ENCODE measurements at places on chromosomes 13 and 19. TPM values are rescaled to one million over a fixed set of nuclear protein-coding genes. Genes with fewer than 3 reads are reported as not detected.

DNA sequence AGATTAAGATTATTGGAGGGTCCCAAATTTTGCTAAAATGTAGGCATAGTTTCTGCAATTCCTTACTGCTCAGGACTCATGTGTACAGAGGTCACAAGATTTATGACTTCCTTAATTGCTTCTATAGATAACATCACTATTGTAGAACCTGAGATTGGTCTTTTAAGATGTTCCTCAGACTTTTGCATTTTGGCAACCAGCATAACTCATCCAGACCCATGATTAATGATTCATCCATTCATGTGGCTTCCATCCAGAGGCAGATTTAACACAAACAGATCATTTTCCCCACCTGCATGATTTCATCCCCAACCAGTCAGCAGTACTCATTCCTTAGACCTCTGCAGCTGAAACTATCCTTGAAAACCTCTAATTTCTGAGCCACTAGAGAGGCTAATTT is 34.5 kb upstream of the CEACAM8 start:
- DNase-seq, result no peak

DNA sequence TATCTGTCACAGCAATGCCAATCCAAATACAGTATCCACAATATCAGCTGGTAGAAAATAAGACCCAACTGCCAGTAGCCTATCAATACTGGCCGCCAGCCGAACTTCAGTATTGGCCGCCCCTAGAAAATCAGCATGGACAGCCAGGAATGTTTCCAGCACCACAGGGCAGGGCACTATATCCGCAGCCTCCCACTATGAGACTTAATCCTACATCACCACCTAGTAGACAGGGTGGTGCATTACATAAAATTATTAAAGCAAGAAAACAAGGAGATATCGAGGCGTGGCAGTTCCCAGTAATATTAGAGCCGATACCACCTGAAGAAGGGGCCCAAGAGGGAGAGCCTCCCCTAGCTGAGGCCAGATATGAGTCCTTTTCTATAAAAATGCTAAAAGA is 111.3 kb downstream of the ZNF486 start:
- peak; percentile 4 for DNase-seq

- no peak for DNase-seq
Measured at GRCh38 chr13:101811284-101811839, 358.9 kb downstream of the ITGBL1 start.

GRCh38 chr13:95229855-95230254 is 71.4 kb downstream of the ABCC4 start:
- DNase-seq, result no peak

- peak; percentile 63 for DNase-seq
Measured at GRCh38 chr13:33763021-33763420, 54.9 kb upstream of the RFC3 start.

DNA sequence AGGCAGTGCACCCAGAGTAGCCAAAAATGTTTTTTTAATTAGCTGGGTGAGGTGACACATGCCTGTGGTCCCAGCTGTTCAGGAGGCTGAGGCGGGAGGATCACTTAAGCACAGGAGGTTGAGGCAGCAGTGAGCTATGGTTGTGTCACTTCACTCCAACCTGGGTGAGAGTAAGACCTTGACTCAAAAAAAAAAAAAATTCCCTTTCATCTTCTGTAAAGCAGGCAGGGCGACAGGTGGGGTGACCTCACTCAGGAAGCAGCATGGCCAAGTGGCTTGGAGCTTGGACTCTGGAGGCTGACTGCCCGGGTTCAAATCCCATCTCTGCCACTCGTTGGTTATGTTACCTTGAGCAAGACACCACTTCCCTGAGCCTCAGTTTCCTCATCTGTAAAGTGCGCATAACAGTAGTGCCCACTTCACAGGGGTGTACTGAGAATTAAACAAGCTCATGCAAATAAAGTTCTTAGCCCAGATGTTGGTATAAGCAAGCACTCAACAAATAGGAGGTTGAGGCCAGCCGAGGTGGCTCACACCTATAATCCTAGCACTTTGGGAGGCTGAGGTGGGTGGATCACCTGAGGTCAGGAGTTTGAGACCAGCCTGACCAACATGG is 48.3 kb downstream of the MAP4K1 start:
- DNase-seq, result no peak

DNA sequence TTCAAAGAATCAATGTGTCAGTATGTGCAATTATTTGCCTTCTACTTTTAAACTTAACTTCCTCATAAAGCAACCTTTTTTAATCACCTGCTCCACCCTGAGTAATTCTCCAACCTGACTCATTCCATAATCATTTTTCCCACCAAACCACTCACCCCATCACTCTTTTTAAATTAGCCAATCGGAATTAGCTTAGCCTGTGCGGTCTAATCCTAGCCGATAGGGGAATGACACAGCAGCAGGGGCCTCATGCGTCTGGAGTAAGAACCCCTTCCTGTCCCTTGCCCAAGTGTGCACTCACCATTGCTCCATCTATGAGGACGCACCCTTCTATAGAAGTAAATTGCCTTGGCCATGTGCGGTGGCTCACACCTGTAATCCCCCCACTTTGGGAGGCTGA is 27.4 kb upstream of the ZNF83 start:
- DNase-seq, result peak; percentile 71

GRCh38 chr13:30551189-30551588 is 66.5 kb upstream of the USPL1 start:
- no peak for DNase-seq

DNA sequence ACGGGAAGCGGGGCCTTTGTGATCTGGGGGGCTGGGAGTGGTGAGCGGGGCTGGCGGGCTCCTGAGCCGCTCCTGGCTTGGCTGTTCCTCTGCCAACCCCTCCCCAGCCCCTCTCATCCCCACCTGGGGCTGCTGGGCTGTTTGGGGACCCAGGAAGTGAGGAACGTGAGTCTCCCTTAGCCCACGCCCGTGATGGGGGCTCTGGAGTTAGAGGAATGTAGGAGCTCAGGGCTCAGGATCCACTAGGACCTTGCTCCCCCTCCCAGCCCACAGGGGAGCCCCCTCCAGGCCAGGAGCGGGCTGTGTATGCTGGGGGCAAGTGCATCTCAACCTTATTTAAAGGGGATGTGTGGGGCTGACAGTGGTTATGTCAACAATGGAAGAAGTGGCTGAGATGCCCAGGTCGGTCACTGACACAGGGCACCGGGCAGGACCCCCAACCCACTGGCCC is 134.1 kb downstream of the URI1 start:
- DNase-seq, result no peak

DNA sequence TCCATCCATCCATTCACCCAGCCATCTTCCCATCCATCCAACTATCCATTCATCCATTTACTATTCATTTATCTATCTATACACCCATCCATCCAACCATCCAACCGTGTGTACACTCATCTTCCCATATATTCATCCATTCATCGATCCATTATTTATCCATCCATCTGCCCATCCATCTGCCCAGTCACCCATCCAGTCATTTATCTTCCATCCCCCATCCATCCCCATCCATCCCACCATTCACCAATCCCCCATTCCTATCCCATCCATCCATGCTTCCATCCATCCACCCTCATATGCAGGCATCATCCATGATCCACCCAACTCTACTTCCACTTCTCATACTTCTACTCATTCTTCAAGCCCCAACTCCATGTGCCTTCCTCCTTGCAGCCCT is 14.0 kb upstream of the HOMER3 start:
- DNase-seq, result no peak

DNA sequence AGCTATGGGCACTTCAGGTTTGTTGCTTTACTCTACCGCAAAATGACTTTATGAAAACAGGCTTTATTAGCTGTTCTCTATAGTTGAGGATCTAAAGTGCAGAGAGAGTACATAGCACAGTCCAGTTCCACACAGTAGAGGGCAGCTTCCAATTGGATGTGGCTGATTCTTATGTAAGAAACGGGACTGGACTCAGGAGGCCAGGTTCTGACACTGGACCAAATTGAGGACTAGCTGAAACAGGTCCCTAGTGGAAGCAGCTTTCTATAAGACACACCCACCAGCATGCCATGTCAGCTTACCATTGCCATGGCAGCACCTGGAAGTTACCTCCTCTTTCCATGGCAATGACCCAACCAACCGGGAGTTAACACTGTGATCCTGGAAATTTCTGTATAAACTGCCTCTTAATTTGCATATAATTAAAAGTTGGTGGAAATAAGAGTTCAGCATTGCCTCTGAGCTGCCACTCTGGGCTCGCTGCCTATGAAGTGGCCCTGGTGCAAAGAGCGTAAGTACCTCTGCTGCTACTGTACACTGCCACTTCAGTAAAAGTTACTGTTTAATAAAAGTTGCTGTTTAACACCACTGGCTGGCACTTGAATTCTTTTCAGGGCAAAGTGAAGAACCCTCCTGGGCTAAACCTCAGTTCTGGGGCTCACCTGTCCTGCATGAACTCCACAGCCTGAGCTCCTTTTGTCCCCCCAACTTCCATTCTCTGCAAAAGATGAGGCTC is 211.9 kb upstream of the SLC10A2 start:
- DNase-seq, result no peak

- no peak for DNase-seq
Measured at GRCh38 chr19:13119627-13120026, 1.6 kb downstream of the NACC1 start.

Gene SIGLEC5
- total RNA-seq, result not detected

Gene ZNF497
- 0.55 TPM for total RNA-seq

Gene OR7A5
- total RNA-seq, result not detected

Gene SLITRK1
- 2.3 TPM for total RNA-seq

Gene ADGRE2
- 0.12 TPM for total RNA-seq

Gene ATP5F1D
- 170 TPM for total RNA-seq
